ENCODE measurements at places on chromosomes 12 and 14.

- peak; percentile 7 for DNase-seq
Measured at GRCh38 chr12:23399402-23399933, 550.0 kb downstream of the SOX5 start.

- peak; percentile 47 for DNase-seq
Measured at GRCh38 chr14:55711175-55711811, 131.3 kb downstream of the KTN1 start.

DNA sequence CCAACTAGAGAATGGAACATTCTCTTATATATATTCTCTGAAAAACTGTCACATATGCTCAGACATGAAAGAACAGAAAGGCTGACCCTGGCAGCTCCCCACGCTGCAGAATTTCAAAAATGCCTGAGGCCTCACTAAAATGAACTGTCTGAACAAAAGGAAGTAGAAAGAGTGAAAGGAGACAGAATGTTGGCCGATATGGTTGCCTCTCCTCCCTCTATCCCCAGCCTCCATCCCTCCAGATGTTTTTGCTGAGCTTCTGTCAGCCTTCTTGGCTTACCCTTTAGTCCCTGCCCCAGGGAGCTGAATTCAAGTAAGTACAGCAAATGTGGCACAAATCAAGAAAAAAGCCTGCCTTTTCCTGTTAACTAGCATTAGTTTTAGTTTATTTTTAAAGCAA, 6.9 kb downstream of the SMCO2 start:
- DNase-seq: no peak

GRCh38 chr12:4978737-4979136, 64.9 kb upstream of the KCNA5 start:
- DNase-seq: no peak

DNA sequence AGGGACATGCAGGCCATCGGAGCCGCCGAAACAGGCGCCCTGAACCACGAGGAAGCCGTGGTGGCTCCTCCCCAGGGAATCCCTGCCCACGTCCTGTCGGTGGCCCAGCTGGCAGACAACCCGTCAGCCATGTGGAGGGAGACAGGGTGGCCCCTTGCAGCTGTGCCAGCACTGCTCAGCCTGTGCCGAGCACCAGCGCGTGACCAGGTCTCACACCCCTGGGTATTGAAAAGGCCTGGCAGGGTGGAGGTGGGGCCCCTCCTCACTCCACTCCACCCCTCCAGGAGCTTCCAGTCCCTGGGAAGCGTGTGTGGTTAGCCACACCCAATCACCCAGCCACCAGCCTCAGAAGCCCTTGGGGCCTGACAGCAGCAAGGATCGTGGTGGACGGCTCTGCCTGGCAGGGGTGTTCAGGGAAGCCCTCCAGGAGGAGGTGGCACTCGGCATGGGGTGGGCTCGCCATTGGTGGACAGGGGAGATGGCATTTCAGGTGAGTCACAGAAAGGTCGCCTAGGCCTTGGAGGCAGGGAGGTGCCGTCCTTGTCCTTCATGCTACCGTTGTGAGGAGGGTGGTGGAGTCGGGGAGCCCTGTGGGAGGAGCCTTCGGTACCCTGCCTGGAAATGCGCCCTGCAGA, 12.3 kb upstream of the DLK1 start:
- DNase-seq: no peak

DNA sequence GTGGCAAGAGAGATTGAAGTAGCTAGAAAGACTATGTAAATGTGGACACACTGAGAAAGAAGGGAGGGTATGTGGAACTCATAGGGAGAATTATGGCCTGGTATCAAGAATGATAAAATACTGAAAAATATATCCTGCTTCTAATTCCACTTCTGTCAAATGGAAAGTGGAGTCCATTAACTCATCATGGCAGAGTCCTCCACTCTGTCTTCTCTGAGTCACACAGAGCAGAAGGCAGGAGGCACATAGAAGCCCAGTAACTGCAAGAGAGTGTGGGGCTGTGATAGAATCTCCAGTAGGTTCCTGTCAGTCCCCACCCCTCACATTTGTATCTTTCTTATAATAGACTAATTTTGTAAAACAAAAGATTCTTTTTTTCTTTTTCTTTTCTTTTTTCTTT, 223.7 kb downstream of the AKAP6 start:
- no peak for DNase-seq

- DNase-seq: no peak
Measured at GRCh38 chr12:21568115-21568514, 36.5 kb downstream of the GYS2 start.

- no peak for DNase-seq
Measured at GRCh38 chr14:66291756-66292155, 194.4 kb upstream of the CCDC196 start.

DNA sequence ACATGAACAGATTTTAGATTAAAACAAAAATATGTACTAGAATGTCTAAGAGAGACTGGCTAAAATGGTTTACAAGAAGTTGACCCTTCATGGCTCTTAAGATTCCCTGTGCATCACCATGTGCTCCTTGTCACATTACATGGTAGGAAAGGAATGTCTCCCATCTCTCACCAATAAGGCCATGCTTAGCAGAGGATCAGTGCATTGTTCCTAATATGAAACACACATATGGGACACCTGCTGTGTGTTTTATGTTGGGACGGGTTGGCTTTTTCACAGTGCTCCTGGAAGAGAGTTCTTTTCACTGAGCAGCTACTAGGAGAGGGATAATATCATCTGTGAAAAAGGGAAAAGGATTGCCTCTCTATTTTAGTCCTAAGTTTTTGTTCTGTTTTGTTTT, 9.6 kb downstream of the PFKM start:
- no peak for DNase-seq

DNA sequence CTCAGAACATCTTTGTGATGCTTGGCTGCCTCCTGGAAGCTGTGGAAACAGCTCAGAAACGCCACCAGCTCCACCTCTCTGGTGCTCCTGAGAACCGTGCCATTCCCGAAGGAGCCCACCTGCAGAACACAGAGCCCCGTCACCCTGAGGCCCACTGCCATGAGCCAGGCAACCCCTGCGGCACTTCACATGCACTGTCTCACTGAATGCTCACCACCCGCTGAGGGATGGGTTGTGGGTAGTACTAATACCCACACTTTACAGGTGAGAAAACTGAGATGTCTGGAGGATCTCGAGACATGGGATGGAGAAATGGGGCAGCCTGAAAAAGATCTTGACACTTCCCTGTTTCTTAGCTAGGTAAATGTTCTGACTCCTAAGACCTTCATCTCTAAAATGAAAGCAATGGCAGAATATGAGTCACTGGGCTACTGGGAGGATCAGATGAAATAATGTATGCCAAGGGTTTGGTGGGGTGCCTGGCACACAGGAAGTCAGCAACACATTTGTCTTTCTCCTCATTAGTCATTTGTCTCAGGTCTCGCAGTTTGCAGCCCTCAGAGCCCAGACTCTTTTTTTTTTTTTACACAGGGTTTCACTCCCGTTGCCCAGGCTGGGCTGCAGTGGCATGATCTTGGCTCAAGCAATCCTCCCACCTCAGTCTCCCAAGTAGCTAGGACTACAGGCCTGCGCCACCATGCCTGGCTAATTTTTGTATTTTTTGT, 5.3 kb downstream of the OASL start:
- DNase-seq: peak; percentile 90

GRCh38 chr12:6193853-6194815, 6.1 kb upstream of the CD9 start:
- peak; percentile 88 for DNase-seq

DNA sequence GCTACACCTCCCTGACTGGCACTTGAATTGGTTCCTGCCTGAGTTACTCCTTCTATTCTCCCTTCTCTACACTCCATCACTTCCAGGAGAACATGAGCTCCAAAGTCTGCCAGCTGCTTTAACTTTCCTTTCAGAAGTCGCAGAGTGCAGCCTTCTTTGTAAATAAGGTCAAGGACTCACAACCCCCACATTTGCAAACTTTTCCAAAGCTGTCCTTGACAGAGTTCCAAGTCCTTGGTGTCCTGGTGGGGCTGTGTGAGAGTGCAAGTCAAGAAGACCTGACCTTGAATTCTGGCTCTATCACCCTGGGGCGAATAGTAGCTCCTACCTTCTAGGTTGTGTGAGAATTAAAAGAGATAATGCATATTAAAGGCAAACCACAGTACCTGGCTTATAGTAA, 15.6 kb downstream of the CCDC198 start:
- DNase-seq: no peak

DNA sequence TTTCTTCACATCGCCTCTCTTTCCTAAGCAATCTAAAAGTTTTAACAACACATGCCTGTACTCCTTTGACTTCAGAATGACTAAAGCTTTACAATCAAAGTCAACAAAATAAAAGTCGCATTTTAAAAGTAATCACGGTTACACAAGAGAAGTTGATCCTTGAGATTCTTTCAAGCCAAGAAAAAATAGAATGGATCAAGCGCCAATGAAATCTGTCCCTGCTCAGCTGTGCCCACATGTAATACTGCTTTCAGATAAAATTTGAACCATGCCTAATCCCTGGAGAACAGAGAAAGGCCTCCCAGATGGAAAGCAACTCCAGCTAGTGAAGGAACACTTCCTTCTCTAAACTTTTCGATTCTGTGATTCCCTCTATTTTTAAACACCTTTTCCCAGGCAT, 113.1 kb downstream of the FBXL14 start:
- DNase-seq: no peak

DNA sequence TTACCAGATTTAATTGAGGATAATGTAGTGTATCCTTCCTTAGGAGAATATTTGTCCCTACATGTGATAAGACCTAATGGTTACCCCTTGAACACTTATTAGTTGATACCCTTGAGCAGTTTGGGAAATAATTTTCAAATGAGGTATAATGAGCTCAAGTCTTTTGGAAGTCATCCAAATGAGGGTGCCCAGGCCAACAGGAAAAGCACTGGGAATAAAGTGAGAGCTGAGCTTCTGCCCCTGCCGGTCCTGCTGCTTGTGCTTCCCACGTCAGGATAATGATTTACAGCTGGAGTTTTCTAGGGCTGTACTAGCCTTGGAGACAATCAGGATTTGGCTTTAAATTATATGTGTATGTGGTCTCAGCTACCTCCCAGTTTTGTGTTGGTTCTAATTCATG, 178.8 kb upstream of the FRMD6 start:
- DNase-seq: peak; percentile 63

DNA sequence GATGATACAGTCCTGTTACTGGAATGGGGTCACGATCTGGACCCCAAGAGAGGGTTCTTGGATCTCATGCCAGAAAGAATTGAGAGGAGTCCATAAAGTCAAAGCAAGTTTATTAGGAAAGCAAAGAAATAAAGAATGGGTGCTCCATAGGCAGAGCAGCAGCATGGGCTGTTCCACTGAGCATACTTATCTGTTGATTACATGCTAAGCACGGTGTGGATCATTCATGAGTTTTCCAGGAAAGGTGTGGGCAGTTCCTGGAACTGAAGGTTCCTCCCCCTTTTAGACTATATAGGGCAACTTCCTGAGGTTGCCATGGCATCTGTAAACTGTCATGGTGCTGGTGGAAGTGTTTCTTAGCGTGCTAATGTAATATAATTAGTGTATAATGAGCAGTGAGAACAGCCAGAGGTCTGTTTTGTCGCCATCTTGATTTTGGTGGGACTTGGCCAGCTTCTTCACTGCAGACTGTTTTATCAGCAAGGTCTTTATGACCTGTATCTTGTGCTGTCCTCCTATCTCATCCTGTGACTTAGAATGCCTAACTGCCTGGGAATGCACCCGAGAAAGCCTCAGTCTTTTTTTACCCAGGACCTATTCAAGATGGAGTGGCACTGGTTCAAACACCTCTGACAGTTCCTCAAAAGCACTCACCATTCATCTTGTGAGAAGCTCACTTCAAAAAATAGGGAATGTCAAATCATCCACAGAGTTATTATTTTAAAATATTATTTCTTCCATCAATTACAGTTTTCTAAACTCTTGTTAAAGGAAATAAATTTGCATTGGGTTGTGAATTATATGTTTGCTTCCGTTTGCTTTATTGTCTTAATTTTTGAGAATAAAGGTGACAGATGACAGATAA, 1358.8 kb upstream of the TMEM132C start:
- no peak for DNase-seq

DNA sequence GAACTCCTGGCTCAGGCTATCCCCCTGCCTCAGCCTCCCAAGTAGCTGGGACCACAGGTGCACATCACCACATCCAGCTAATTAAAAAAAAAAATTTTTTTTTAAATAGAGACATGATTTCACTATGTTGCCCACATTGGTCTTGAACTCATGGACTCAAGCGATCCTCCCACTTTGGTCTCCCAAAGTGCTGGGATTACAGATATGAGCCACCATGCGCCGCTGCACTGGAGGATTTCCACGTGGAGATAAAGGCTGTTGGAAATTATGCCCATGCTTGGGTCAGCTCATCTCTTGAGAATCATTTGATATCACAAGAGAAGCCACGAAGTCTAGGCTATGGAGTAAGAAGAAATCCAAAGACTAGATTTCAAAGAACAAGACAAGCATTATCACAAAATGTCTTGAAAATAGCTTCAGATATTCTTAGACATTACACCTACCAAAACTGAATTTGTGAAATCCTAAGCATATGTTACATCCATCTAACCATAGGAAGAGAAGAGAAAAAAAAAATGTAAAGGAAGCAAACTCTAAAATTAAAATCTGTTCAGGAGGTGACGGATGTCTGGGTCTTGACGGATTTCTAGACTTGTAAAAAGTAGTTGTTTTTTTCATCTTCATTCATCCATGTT, 99.1 kb downstream of the PTPN11 start:
- no peak for DNase-seq

DNA sequence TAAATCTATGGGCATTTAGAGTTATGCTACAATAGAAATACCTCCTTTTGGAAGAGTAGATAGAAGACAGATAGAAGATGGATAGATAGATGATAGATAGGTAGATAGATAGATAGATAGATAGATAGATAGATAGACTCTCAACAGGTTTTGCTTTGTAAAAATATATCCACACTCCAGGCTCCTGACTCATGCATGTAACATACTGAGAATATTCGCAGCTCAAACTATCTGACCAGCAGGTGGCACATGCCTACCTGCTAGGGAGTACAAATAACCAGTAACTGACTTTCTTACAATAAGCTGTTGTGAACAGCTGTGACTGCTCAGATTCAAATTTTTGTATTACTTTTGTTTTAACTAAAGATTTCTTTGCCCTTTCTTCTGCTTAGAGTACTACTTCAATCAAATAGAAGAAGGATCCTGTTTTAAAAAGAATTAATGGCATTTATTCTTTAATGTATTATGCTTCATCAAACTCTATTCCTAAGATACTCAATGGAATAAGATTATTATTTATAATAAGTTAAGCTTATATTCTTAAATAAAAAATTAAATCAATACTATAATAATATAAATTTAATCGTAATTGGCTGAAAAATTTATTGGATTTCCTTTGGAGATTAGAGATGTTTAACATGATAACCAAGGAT, 15.8 kb upstream of the CPNE8 start:
- peak; percentile 90 for DNase-seq

GRCh38 chr12:132588319-132588718, 22.1 kb downstream of the LRCOL1 start:
- DNase-seq: no peak

GRCh38 chr12:76738824-76739579, 24.9 kb upstream of the ZDHHC17 start:
- DNase-seq: no peak

GRCh38 chr12:41605545-41606305, 417.6 kb downstream of the PDZRN4 start:
- DNase-seq: no peak

- DNase-seq: peak; percentile 94
Measured at GRCh38 chr12:121793838-121794533, 498 bp upstream of the RHOF start.

GRCh38 chr14:68926236-68926635, 52.9 kb downstream of the ACTN1 start:
- DNase-seq: peak; percentile 50

GRCh38 chr12:95701275-95701674, 89.3 kb downstream of the NTN4 start:
- peak; percentile 6 for DNase-seq

- DNase-seq: peak; percentile 48
Measured at GRCh38 chr14:74085047-74085637, 386 bp downstream of the LIN52 start.

GRCh38 chr12:105257321-105257728, 21.4 kb upstream of the APPL2 start:
- peak; percentile 73 for DNase-seq

Measured in epithelial cell of esophagus (primary cell).